WERI-Rb-1 (cell line): ENCODE measurements at places on chromosomes 6 and 20.

DNA sequence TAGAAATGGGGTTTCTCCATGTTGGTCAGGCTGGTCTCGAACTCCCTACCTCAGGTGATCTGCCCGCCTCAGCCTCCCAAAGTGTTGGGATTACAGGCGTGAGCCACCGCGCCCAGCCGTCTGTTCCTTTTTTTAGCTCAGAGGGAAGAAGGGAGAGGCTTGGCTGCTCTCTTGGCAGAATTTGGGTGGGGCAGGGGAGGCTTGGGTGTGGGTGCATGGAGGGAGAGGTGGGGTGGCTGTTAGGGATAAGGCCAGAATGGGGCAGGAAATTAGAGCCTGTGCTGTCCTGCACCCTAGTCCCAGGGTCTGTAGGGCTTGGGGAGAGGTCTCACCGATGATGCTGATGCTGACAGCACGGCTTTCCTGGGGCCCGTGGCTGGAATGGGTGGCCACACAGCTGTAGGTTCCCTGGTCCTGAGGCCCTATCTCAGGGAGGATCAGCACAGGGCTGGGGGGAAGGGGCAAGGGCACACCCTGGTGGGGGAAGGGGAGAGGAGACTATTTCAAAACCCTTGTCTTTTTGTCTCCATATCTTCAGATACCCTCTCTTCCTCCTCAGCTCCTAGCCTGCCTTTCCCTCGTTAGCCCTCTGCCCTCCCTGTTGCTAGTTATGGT is 2.0 kb downstream of the AGER start:
- DNase-seq, result no peak

- no peak for DNase-seq
These were observed 19.7 kb downstream of the CGA start for GRCh38 chr6:87075168-87075567.

DNA sequence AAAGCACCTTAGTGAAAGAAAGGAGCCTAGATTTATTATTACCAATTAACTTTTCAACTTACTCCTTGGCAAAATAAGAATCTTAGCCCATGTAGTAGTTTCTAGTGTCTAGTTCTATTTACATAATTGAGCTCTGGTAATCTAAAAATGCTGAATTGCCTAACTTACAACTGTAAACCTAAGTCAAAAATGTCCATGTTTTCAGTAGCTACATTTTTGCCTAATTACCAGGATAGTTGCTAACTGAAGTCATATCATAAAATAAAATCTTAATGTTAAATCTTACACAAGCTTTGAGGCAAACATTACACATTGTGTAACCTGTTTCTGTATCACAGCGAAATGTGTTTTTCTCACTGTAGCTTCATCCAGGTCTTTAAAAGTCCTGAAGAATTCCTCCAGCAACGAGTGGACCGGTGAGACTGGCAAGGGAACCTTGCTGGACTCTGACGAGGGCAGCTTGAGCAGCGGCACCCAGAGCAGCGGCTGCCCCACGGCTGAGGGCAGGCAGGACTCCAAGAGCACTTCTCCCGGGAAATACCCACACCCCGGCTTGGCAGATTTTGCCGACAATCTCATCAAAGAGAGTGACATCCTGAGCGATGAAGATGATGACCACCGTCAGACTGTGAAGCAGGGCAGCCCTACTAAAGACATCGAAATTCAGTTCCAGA is 7.6 kb upstream of the CLDN20 start:
- DNase-seq, result no peak

- no peak for DNase-seq
These were observed 96.4 kb downstream of the IRF4 start for GRCh38 chr6:487956-488355.

DNA sequence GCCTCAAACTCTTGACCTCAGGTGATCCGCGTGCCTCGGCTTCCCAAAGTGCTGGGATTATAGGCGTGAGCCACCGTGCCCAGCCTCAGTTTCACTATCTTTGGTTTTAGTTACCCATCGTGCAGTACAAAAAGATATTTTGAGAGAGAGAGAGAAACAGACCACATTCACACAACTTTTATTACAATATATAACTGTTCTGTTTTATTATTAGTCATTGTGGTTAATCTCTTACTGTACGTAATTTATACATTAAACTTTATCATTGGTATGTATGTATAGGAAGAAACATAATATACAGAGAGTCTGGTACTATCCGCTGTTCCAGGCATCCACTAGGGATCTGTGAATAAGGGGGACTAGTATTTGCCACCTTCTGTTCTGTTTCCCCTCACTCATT is 29.4 kb upstream of the TAF8 start:
- DNase-seq, result no peak

DNA sequence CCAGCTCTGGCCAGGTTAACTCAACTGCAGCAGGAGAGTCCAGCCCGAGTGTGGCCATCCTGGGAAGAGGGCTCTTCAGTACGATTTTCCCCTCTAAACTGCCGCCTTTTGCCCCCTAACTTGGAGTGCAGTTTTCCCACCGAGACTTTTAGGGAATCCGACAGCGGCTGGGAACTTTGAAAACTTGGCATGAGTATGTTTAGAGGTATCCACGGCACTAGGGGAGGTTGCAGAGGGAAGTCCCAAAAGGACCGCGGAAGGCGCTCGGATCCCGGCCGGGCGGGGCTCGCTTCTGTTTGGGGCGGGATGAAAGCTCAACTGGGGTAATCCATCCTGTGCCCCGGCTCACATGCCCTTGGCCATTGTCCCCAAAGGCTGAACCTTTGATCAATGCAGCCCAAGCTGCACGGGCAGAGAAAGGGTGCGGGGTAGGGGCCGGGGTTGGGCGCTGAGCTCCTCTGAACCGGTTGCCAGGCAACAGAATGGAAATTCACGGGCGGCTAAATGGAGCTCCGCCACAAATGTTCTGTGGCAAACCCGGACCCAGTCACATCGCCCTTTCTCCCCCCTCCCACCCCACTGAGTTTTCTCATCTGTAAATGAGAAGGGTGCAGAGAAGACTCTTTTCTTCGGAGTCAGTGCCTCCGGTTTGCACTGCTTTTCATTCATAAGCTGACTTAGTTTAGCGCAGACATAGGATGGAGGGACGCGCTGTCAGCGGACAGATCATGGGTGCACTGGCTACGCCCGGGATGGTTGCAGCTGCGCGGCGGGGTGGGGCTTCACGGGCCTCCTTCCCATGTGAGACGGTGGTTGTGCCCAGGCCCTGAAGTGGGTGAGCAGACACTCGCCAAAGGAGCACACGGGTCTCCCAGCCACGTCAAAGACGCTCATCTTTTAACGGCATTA is 2.3 kb downstream of the BMP6 start:
- DNase-seq, result peak; percentile 35

DNA sequence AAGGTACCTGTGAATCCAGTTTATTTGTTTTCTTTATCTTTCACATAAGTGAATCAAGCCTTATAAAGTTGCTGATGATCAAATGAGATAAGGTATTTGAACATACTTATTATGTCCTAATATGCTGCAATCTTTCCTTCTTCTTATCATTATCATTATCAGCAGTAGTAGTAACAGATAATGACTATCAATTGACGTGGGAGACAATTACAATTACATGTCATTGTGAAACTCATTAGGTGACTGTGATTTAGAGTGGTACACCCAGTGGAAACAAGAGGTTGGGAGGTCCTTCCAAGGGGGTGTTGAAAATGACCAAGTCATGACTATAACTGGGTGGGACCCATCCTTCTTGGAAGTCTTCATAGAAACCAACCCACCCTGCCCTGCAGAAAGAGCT is 2.8 kb downstream of the CLIC5 start:
- DNase-seq, result no peak

DNA sequence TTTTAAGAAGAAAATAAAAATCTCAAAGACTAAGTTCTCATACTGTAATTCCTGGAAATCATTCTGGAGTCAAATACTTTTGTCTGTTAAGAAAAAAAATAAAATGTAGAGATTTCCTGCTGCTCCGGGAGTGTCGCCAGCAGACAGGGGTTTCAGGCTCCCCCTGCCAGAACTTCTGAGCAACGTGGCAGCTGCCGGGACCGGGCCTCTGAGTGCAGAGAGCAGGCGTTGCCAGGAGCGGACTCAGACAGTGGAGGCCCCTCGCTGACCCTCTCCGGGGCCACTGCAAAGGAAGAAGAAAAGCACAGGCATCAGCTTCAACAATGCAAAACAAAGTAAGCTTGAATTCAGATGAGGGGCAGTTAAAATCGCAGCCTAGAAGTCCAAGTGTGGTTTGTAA is 95.5 kb downstream of the THBS2 start:
- no peak for DNase-seq

GRCh38 chr6:15946701-15947385 is 182.0 kb upstream of the MYLIP start:
- peak; percentile 94 for DNase-seq

DNA sequence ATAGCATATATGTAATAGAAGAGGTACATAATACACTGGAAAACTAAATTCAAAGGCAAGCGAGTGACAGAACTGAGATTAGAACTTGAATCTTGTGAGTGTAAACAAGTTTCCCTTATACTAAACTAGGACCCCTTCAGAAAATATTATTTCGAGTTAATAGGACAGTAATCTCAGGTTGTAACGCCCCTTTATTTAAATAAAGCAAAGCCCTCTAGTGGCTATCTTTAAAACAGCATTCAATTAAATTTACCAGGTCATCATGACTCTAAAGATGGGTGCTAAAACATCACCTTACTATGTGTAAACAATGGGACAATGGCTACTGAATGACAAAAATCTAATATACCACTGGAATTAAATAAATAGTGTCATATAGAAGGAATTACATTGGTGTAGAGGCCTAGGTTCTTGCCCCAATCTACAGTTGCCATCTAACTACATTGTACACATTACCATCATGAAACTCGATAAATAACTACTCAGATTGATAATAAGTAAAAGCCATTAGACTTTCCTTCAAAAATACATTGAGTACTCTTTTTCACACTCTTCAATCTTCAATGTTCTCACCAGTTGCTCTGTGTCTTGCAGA is 255.4 kb upstream of the IRAK1BP1 start:
- no peak for DNase-seq

- no peak for DNase-seq
These were observed 12.7 kb downstream of the STXBP5 start for GRCh38 chr6:147216915-147217314.

GRCh38 chr6:40888456-40888990 is 150.5 kb downstream of the UNC5CL start:
- DNase-seq, result peak; percentile 37

DNA sequence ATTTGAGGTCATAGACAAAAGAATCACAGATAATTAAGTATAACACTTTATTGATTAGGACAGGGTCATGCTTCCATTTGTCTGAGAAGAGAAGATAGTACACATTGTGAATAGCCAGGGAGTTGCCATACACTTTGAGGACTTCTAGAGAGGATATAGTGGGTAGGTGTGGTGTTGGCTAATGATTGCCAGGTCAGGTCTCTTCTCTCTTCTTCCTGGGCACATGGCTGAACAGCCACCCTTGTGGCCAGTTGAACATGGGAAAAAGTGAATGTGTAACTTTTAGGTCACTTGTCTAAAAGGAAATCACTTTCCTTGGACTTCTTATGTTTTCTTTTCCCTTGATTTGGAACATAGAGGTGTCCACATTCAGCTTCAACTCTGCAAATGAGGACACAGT is 772.1 kb upstream of the MAP3K7 start:
- no peak for DNase-seq

GRCh38 chr6:136524936-136525413 is 25.2 kb downstream of the MAP7 start:
- no peak for DNase-seq

DNA sequence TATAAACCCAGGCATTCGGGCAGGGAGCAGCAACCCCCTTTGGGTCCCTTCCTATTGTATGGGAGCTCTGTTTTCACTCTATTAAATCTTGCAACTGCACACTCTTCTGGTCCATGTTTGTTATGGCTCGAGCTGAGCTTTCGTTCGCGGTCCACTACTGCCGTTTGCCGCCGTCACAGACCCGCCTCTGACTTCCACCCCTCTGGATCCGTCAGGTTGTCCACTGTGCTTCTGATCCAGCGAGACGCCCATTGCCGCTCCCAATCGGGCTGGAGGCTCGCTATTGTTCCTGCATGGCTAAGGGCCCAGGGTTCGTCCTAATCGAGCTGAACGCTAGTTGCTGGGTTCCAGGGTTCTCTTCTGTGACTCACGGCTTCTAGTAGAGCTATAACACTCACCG is 111.3 kb downstream of the TMEM170B start:
- DNase-seq, result no peak

DNA sequence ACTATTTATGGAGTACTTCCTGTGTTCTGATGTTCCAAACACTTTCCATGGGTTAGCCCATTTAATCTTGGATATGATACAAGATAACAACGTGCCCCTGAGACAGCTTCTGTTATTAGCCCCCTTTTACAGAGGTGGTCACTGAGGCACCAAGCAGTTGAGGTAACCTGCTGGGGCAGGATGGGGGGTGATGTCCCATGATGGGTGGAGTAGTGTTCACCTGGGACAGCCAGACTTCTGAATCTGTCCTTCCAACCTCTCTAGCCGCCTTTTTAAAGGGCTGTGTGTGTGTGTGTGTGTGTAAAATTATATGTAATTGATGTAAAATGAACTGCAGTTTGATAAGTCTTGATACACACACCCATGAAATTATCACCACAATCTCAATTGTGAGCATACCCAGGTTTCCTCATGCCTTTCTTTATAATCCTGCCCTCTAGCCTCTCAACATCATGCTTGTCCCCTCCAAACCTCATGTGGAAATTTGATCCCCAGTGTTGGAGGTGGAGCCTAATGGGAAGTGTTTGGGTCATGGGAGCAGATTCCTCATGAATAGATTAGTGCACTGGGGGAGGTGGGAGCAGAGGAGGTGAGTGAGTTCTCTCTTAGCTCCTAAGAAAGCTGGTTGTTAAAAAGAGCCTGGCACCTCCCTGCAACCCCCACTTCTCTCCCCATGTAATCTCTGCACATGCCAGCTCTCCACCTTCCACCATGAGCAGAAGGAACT is 39.2 kb downstream of the PLAGL2 start:
- DNase-seq, result no peak

- no peak for DNase-seq
These were observed 583.7 kb downstream of the EPM2A start for GRCh38 chr6:145151624-145152023.

DNA sequence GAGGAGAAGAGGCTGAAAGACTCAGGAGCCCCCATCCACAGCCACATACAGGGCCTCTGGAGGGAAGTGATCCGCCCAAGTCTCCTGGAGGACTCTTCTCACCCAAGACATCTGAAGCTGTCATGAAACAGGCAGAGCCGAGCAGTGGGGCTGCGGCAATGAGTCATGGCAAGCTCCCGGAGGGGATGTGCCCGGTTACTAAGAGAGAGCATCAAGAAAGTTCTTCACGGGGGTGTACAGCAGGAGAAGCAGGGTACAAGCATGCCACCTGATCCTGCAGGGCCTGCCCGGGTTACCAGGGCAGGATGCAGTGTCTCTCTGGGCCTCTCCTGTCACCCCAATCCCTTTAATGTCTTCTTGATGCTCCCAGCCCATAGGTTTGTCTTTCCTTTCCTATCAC is 21.1 kb downstream of the TRIM26 start:
- no peak for DNase-seq
